ENCODE measurements at places on chromosomes 7 and 10. TPM values are rescaled to one million over a fixed set of nuclear protein-coding genes. Genes with fewer than 3 reads are reported as not detected.

GRCh38 chr10:123896246-123896927, 4.8 kb upstream of the CPXM2 start:
- peak; percentile 7 for DNase-seq

- no peak for DNase-seq
Measured at GRCh38 chr10:74263996-74264395, 113.0 kb downstream of the ADK start.

DNA sequence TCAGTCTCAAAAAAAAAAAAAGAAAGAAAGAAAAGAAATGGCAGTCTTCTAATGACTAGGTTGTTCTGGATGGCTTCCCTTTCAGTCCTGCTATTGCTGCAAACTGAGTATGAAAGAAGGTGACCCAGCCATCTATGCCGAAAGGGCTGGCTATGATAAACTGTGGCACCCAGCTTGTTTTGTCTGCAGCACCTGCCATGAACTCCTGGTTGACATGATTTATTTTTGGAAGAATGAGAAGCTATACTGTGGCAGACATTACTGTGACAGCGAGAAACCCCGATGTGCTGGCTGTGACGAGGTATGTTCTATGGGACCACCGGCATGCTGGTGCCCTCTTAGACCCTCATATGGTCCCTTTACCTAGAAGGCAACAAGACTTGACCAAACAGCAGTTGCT, 41.3 kb downstream of the TES start:
- no peak for DNase-seq

The DCLRE1A gene
- total RNA-seq = 4.2 TPM

The OR6V1 gene
- total RNA-seq = not detected
